ENCODE measurements at places on chromosomes 11 and 22. TPM values are rescaled to one million over a fixed set of nuclear protein-coding genes. Genes with fewer than 3 reads are reported as not detected.

- peak; percentile 97 for DNase-seq
These were observed at the start of gene NCAPH2 for GRCh38 chr22:50507991-50508884. NCAPH2 (plus strand) TSS chr22:50508224; CDS start chr22:50508338, 114 bp downstream.

GRCh38 chr11:117816151-117816741 lies 8.3 kb downstream of the FXYD2 start:
- DNase-seq, result no peak

DNA sequence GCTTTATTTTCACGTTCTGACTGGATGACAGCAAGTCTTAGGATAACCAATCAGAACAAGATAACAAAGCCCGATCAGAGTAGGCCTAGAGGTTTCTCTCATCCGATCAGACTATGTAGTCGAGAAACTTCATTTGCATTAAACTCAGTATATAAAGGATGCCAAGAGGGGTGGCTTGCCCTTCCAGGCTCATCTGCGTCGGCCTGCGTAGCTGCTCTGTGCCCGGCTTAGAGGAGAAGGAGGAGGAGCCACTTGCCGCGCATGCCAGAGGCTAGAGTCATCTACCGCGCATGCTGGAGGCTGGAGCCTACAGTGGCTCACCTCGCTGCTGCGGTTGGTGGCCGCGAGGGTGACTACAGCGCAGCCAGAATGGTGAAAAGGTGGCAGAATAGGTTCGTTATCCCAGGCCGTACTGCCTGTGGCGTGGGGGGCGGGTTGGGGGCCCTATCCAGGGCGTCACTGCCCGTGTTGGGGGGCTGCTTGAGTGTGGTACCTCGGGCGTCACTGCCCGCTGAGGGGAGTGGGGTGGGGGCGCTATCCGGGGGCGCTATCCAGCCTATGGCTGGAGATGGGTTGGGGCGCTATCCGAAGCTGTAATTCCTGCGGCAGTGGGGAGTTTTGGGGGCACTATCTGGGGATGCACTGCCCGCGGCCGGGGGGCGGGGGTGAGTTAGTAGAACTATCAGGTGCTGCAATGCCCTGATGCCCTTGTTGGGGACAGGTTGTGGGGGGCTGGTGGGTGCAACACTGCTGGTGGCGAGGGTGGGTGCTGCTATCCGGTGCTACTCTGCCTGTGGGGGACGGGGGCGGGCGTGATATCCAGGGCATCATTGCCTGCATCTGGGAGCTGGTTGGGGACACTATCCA lies at the start of gene RFPL2:
TSS of gene RFPL2 (minus strand) at position 218 of the 867 bp plus-strand sequence. CDS start 2,622 bp downstream, outside the sequence.
- DNase-seq, result no peak

GRCh38 chr11:12455938-12456337 lies 78.6 kb downstream of the PARVA start:
- no peak for DNase-seq

DNA sequence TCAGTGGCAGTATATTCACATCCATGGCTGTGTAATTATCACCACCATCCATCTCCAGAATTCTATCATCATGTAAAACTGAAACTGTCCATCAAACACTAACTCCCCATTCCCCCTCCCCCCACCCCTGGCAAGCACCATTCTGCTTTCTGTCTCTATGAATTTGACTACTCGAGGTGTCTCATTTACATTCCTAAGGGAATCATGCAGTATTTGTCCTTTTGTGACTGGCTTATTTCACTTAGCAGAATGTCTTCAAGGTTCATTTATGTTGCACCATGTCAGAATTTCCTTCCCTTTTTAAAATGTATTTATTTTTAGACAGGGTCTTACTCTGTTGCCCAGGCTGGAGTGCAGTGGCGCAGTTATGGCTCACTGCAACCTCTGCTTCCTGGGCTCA lies 20.3 kb downstream of the DERL3 start:
- no peak for DNase-seq

GRCh38 chr11:33544593-33545373 lies 155.8 kb downstream of the C11orf91 start:
- no peak for DNase-seq

The HBB gene
- 1.5 TPM for total RNA-seq

The SMTNL1 gene
- total RNA-seq, result not detected

The KCNJ11 gene
- 3.3 TPM for total RNA-seq

Data from K562 (cell line).